ENCODE measurements at places on chromosomes 2 and 18.

GRCh38 chr2:149799013-149799705, 211.6 kb upstream of the MMADHC start:
- DNase-seq: no peak

- no peak for DNase-seq
Measured at GRCh38 chr2:127573771-127574170, 38.3 kb downstream of the MYO7B start.

DNA sequence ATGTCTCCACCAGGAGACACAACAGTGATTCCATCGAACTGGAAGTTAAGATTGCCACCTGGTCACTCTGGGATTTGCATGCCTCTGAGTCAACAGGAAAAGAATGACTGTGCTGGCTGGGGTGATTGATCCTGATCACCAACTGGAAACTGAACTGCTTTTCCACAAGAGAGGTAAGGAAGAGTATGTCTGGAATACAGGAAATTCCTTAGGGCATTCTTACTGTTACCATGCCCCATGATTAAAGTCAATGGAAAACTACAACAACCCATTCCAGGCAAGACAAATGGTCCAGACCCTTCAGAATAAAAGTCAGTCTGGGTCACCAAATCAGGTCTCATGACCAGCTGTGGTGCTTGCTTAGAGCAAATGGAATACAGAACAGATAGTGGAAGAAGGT, 12.0 kb upstream of the DDX1 start:
- no peak for DNase-seq

DNA sequence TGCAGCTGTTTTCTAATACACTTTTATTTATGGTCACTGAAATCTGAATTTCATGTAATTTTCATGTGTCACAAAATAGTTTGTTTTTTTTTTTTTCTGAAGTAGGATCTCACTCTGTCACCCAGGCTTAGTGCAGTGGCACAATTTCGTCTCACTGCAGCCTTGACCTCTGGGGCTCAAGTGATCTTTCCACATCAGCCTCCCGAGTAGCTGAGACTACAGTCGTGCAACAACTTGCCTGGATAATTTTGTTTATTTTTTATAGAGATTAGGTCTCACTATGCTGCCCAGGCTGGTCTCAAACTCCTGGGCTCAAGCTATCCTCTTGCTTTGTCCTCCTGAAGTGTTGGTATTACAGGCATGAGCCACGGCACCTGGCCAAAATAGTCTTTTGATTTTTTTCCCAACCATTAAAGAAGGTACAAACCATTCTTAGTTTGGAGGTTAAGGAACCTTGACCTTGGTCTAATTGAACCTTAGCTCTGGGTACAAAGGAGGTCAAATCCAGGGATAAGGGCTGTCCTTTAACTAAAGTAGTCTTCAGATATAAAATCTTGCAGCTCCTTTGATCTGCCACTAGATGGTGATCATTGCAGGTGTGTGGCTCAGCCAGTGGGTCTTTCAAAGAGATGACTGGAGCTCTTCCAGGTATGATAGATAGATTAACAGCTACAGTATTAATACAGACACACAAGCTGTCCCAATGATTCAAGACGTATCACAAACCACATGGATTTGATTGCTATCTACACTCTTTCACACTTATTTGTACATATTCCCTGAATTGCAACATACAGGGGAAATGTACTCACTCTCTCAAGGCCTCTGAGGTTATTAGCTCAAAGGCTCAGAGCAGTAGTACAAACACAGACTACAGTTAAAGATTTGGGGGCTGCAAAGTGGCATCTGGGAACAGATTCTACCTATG, 4.7 kb upstream of the KRCC1 start:
- no peak for DNase-seq

DNA sequence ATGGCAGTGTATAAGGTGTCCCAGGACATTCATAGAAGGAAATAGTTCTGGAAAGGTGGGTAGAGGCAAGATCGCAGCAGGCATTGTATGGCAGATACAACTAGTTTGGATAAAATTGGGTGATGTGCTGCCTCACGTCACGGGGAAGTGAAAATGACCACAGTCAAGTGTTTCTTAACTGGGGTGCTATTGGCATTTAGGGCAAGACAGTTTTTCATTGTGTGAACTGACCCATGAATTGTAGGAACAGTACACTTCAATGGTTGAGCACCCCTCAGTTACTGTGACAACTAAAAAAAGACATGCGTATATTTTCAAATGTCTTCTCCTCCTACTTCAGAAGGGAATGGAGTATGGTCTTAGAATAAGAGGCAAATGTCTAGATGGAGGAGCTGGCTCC, 22.3 kb upstream of the CYRIA start:
- DNase-seq: no peak
